ENCODE measurements at places on chromosomes 11 and 22.

DNA sequence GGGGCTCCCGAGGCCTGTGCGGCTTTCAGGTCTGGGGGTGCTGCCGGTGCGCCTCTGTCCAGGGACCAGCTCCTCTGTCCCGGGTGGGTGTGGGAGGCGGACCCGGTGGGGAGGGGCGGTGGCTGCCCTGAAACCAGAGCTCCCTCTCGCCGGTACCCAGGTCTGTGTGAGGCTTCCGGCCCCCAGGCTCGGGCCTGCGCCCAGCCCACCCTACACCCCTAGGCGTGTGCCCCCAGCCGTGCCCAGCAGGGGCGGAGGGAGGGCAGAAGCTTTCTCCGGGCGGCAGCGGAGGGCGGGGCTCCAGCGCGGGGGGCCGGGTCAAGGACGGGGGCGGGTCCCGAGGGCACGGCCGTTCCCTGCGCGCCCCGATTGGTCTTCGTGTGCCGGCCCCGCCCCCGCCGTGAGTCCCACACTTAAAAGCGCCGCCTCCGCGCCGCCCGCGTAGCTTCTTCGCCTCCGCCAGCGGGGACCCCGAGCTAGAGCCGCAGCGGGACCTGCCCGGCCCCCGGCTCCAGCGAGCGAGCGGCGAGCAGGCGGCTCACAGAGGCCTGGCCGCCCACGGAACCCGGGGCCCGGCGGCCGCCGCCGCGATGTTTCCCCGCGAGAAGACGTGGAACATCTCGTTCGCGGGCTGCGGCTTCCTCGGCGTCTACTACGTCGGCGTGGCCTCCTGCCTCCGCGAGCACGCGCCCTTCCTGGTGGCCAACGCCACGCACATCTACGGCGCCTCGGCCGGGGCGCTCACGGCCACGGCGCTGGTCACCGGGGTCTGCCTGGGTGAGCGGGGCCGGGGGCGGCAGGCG, 616 bp downstream of the PNPLA2 start:
- H3K36me3 ChIP-seq: peaks cover 76% of the 10 kb centered on the region
- H3K4me1 ChIP-seq: peaks cover 9% of the 10 kb centered on the region
- H3K27ac ChIP-seq: peak overlapping the region; percentile 88
- H3K4me3 ChIP-seq: peak overlapping the region; percentile 77
- DNase-seq: peak; percentile 93
- no peaks in the 10 kb centered on the region for H3K27me3 ChIP-seq

- peaks cover 3% of the 10 kb centered on the region for H3K36me3 ChIP-seq
- no peak overlapping the region for H3K4me3 ChIP-seq
- peaks cover 1% of the 10 kb centered on the region for H3K4me1 ChIP-seq
These were observed 9.0 kb upstream of the SEC14L6 start for GRCh38 chr22:30555282-30556210.

DNA sequence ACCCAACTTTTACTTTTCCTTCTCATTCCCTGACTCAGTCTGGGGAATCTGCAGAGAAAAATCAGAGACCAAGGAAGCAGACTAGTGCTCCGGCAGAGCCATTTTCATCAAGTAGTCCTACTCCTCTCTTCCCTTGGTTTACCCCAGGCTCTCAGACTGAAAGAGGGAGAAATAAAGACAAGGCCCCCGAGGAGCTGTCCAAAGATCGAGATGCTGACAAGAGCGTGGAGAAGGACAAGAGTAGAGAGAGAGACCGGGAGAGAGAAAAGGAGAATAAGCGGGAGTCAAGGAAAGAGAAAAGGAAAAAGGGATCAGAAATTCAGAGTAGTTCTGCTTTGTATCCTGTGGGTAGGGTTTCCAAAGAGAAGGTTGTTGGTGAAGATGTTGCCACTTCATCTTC, 37.2 kb downstream of the KMT2A start:
- no peaks in the 10 kb centered on the region for H3K27me3 ChIP-seq
- H3K4me3 ChIP-seq: no peak overlapping the region
- no peak overlapping the region for H3K27ac ChIP-seq
- H3K36me3 ChIP-seq: peaks cover 16% of the 10 kb centered on the region
- no peak for DNase-seq

DNA sequence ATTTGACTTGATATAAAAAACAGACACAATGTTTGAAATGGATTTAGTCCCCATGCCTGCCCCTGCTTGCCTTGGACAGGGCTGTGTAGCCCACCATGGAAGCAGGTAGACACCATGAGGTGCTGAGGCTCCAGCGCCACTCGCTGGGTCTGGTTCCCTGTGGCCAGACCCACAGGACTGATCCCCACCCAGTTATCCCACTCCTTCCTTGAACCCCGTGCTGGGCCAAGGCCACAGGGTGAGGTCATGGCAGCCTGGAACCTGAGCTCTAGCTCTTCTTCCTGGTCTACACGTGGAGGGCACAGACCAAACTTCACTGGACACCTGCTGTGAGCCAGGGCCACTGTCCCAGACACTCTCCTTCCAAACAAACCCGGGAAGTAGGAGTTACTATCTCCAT, 42.5 kb downstream of the GAB4 start:
- H3K4me3 ChIP-seq: no peak overlapping the region
- no peak overlapping the region for H3K27ac ChIP-seq
- no peaks in the 10 kb centered on the region for H3K4me1 ChIP-seq
- H3K36me3 ChIP-seq: no peaks in the 10 kb centered on the region

DNA sequence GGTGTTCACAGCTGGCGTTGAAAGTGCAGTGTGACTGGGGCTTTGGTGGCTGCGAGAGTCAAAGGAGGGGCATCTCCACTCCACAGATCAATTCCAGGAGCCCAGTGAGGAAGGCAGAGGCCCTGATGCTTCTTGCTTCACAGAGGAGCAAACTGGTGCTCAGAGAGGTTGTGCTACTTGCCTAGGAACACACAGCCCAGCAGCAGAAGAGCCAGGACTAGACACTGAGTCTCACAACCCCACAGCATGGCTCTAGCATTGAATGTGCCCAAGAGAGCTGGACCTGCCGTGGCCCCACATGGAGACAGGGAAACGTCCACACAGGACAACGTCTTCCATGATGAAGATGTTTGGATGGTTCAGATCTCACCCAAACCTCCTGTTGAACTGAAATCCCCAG, 33.3 kb downstream of the LINC01488 start:
- H3K4me3 ChIP-seq: no peak overlapping the region
- DNase-seq: no peak
- H3K27me3 ChIP-seq: no peaks in the 10 kb centered on the region
- H3K4me1 ChIP-seq: no peaks in the 10 kb centered on the region
- peaks cover 4% of the 10 kb centered on the region for H3K36me3 ChIP-seq

- no peak for DNase-seq
- H3K27me3 ChIP-seq: no peaks in the 10 kb centered on the region
- H3K4me3 ChIP-seq: no peak overlapping the region
- no peaks in the 10 kb centered on the region for H3K4me1 ChIP-seq
These were observed 37.7 kb downstream of the LDLRAD3 start for GRCh38 chr11:35981581-35981980.

DNA sequence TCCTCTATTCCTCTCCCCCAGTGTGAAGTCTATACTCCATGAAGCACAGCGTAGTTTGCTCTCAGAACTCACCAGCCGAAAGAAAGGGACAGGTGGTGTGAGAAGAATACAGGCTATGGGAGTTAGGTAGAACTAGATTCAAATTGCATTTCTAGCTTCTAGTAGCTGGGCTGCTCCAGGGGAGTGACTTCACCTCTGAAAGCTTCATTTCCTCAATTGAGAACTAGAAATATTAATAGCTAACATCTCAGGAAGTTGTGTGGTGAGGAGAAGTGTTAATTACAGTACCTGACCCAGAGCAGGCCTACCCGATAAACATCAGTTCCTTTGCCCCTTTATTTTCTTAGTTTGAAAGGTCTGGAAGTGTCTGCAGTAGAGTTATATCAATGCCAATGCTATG, 484.7 kb upstream of the TENM4 start:
- no peak for DNase-seq
- no peaks in the 10 kb centered on the region for H3K27me3 ChIP-seq
- H3K27ac ChIP-seq: no peak overlapping the region
- no peak overlapping the region for H3K4me3 ChIP-seq

GRCh38 chr11:3614742-3615171, 27.0 kb downstream of the ART5 start:
- H3K4me3 ChIP-seq: no peak overlapping the region
- no peaks in the 10 kb centered on the region for H3K4me1 ChIP-seq
- no peak overlapping the region for H3K27ac ChIP-seq
- H3K36me3 ChIP-seq: no peaks in the 10 kb centered on the region
- DNase-seq: no peak

DNA sequence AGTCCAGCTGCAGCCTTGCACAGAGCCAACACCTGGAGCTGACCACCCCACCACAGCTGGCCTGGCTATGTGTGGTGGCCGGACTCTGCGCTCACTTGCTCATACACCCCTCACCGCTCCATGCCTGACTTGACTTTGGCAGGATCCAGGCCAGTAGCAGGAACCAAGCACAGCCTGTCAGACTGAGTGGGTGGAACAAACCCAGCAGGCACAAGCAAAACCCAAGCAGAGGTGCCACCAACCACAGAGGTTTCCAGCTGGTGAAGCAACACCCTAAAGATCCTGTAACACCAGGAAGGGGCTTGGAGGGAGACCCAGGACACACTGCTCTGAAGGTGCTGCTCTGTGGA, 44.9 kb upstream of the WNT11 start:
- no peaks in the 10 kb centered on the region for H3K36me3 ChIP-seq
- H3K27me3 ChIP-seq: peaks cover 78% of the 10 kb centered on the region
- H3K27ac ChIP-seq: no peak overlapping the region
- no peak overlapping the region for H3K4me3 ChIP-seq

- peak overlapping the region; percentile 86 for H3K4me3 ChIP-seq
- H3K36me3 ChIP-seq: peaks cover 40% of the 10 kb centered on the region
- peaks cover 12% of the 10 kb centered on the region for H3K27me3 ChIP-seq
- H3K27ac ChIP-seq: peak overlapping the region; percentile 21
These were observed 644 bp upstream of the NDUFV1 start for GRCh38 chr11:67606093-67606491.

- peak overlapping the region; percentile 30 for H3K4me3 ChIP-seq
- no peaks in the 10 kb centered on the region for H3K27me3 ChIP-seq
- no peak overlapping the region for H3K27ac ChIP-seq
- no peak for DNase-seq
- H3K4me1 ChIP-seq: no peaks in the 10 kb centered on the region
These were observed 34.9 kb downstream of the PRDM11 start for GRCh38 chr11:45181193-45181888.

- H3K4me1 ChIP-seq: no peaks in the 10 kb centered on the region
- no peak overlapping the region for H3K27ac ChIP-seq
- no peaks in the 10 kb centered on the region for H3K36me3 ChIP-seq
- DNase-seq: no peak
- H3K4me3 ChIP-seq: no peak overlapping the region
These were observed 568.6 kb upstream of the CADM1 start for GRCh38 chr11:116072601-116073410.

GRCh38 chr22:19890502-19891316, 36.0 kb upstream of the GNB1L start:
- peaks cover 6% of the 10 kb centered on the region for H3K36me3 ChIP-seq
- no peak overlapping the region for H3K27ac ChIP-seq
- H3K4me3 ChIP-seq: no peak overlapping the region
- no peaks in the 10 kb centered on the region for H3K27me3 ChIP-seq
- H3K4me1 ChIP-seq: no peaks in the 10 kb centered on the region

- no peak for DNase-seq
- no peak overlapping the region for H3K27ac ChIP-seq
- no peak overlapping the region for H3K4me3 ChIP-seq
These were observed 31.8 kb downstream of the RNF169 start for GRCh38 chr11:74780248-74781005.

GRCh38 chr11:37107831-37108230, 509.8 kb upstream of the RAG2 start:
- no peak overlapping the region for H3K27ac ChIP-seq
- no peaks in the 10 kb centered on the region for H3K36me3 ChIP-seq
- no peak overlapping the region for H3K4me3 ChIP-seq
- no peak for DNase-seq
- H3K27me3 ChIP-seq: no peaks in the 10 kb centered on the region

GRCh38 chr11:116691771-116692177, 81.0 kb downstream of the BUD13 start:
- H3K36me3 ChIP-seq: no peaks in the 10 kb centered on the region
- peak; percentile 60 for DNase-seq
- peaks cover 55% of the 10 kb centered on the region for H3K27me3 ChIP-seq
- H3K27ac ChIP-seq: no peak overlapping the region

GRCh38 chr22:45977003-45977411, at the start of gene WNT7B:
TSS of gene WNT7B (minus strand) at chr22:45977162. CDS start at chr22:45976754, 408 bp downstream.
- no peak within 1 kb of the TSS for H3K4me3 ChIP-seq
- H3K36me3 ChIP-seq: peaks cover 43% of the 10 kb centered on the region
- peaks cover 22% of the 10 kb centered on the region for H3K4me1 ChIP-seq
- DNase-seq: peak; percentile 84
- no peak within 1 kb of the TSS for H3K27ac ChIP-seq

Data from Calu3 (cell line).